ENCODE measurements at places on chromosomes 1 and 21.
A peak's percentile ranks its signal among the peaks of the same experiment; 100 is the strongest.

DNA sequence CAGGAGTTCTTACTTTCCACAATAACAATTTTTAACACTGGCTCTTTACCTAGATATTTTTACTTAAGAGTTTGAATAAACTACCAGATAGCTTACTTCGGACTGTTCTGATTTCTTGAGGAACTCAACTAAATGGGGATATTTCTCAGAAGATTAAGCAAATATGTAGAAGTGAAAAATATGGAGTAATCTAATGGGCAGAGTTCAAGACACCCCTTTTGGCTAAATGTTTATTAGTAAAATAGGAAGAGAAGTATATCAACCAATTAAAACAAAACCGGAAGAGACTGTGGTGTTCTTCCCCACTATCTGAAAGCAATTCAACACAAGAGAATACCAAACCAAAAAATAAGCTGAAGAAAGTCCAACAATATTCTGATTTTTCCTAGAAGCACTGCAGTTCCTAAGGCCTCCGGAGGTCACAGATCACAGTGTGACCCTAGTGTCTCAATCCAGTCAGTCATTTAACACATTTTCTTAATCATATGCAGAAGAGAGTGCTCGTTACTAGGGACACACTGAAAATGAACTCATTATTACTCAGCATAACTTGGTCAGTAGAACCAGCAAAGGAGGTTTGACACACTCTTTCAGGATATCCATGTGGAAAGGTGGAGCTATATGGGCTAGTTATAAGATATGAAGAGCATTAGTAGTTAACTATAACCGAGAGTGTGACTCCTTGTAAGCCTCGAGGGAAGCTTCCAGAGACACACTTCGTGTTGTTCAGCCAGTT lies 5.2 kb downstream of the SIPA1L2 start:
- DNase-seq: no peak

DNA sequence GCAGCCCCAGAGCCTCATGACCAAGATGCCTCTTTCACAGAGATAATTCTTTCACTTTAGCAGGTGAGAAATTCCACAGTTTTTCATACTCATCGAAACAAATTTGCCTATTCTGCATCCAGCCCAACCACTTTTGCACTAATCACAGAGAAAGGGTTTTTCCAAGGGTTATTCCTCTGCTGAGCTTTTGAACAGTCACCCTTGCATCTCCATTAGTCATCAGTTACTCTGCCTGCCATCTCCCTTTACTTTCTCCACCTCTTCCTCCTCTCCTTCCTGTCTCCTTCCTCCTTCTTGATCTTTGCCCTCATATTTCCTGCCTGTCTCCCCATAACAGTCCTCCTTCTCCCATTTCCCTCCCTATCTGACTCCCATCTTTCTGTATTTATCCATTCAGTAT lies 43.9 kb downstream of the FH start:
- no peak for DNase-seq

- DNase-seq: peak; percentile 70
These were observed 87.8 kb downstream of the PRKAB2 start for GRCh38 chr1:147084273-147085096.

GRCh38 chr1:51997974-51998382 lies 7.5 kb upstream of the RAB3B start:
- DNase-seq: no peak

- DNase-seq: no peak
These were observed 452.6 kb downstream of the PTBP2 start for GRCh38 chr1:97174039-97174704.
